Cortex of kidney (tissue), 1 donor: ENCODE measurements at places on chromosomes 16 and 17.

GRCh38 chr17:75633486-75634375 lies 497 bp downstream of the SMIM5 start:
- DNase-seq = no peak

- no peak for DNase-seq
Observed at GRCh38 chr17:78184868-78185267, 2.0 kb downstream of the TK1 start.

DNA sequence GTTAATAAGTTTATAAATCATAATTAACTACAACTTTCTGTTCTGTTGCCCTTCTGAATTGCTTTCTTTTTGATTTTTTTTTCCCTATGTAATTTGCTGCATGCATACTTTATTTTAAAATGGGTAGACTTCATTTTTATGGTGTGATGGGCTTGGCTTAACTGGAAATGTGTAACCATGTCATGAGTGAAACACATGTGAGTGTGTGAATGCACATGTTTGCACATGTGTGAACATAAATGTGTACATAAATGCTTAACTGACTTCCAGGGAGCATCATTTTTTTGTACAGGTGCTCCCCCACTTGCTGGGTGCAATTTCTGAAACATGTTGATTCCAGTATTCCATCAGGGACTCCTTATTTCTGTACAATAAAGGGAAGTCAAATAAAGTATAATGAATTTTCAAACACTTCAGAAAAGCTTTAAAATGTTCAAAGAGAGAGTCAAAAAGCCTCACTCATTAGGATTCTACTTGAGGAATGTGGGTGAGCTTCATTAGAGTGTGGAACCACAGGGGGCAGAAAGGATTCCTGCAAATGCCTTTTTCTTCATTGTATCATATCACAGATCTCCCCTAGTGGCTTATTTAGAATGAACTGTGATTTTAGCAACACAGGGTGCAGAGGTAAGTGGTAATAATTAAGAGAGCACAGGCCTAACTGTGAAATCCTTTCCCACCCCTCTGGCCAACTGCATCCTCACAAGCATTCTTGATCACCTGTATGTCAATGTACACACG lies 31.7 kb upstream of the CDH11 start:
- DNase-seq = no peak

DNA sequence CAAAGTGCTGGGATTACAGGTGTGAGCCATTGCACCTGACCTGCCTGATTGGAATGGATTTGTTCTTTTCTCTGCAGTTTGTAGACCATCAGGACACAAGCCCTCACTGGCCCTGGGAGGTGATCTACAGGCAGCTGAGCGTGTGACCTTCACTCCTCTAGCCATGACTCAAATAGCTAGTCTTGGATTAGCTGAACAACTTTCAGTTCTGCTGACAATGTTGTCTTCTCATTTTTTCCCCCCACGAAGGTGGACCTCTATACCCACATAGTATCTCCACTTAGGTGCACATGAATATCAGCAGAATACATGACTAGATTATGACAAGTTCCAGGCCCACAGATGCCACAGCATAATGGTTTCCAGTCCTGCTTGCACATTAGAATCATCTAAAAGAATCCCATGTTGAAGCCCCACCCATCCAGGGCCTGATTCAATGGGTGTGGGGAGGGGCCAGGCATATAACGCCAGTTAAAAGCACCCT lies 36.8 kb downstream of the HS3ST3B1 start:
- no peak for DNase-seq

GRCh38 chr16:86962913-86963312 lies 354.3 kb downstream of the C16orf95 start:
- no peak for DNase-seq

DNA sequence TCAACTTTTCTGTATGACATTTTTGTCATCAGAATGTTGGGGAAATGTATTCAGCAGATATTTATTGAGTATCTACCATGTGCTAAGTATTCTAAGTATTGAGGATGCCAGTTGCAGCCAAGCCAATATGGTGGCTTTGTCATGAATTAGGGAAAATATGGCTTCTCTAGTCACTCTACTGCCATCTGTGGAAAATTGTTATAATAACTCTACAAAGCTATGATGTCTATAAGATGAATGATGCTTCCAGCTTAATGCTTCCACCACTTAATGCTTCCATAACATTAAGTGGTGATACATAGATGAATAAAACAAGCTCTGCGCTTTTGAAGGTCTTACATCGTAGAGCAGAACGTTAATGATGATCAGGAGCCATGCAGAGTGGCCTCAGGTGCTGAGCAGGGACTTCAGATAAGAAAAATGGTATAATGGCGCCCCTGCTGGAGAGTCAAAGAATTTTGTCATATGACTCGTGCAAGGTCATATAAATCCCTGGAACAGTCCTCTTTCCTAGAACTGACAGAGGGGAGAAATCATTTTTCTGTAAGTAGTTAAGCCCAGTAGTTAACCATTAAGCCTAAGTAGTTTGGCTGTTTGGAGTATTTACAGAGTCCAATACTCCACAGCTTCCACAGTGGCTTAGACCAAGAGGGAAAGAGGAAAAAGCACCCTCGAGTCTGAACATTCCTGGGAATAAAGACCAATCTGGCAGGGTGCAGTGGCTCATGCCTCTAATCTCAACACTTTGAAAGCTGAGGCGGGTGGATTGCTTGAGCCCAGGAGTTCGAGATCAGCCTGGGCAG lies 2.7 kb upstream of the TMIGD1 start:
- no peak for DNase-seq

- DNase-seq = no peak
Observed at GRCh38 chr17:77316191-77316641, 175.4 kb downstream of the SEC14L1 start.

- DNase-seq = no peak
Observed at GRCh38 chr16:59859676-59860402, 1125.7 kb upstream of the GOT2 start.
